Naive B cell (primary cell): ENCODE measurements at places on chromosomes 1 and 21.

- DNase-seq = no peak
Observed at GRCh38 chr1:154352581-154353459, 27.5 kb downstream of the ATP8B2 start.

DNA sequence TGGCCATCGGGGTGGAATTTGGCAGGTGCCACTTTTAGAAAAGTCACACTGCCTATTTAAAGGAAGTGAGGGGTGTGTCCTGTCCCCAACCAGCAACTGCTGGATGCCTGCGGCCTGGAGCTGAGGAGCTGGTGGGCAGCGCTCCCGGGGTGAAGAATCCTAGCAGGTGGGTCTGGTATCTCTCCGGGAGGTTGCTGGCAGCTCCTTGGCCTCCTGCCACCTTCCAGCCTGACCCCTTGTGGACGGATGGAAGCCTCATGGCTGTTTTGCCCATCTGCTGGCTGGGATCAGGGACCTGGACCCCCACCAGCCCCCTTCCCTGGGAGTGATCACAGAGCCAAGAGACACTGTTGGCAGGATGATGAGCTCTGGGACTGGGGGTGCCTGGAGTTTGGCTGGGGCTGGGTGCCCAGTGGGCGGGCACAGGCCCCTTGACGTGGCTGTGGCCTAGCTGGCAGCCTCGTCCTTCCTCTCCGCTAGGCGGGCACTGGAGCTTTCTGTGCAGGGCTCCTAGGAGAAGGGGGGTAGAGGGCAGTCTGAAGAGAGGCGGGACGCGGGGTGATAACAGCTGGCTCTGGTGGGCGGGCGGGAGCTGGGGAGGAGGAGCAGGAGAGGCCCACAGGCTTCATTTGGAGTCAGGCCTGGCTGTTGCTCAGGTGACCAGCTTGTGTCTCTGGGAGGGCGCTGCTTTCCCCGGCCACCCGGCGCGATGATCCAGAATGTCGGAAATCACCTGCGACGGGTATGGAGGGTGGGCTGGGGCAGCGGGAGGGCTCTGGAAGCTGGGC lies at the start of gene ACOT11:
ACOT11 (plus strand) TSS at position 628 of the 788 bp plus-strand sequence; CDS start at position 710, 82 bp downstream.
- DNase-seq = no peak

GRCh38 chr1:183251101-183251958 lies 65.3 kb downstream of the LAMC2 start:
- DNase-seq = no peak

DNA sequence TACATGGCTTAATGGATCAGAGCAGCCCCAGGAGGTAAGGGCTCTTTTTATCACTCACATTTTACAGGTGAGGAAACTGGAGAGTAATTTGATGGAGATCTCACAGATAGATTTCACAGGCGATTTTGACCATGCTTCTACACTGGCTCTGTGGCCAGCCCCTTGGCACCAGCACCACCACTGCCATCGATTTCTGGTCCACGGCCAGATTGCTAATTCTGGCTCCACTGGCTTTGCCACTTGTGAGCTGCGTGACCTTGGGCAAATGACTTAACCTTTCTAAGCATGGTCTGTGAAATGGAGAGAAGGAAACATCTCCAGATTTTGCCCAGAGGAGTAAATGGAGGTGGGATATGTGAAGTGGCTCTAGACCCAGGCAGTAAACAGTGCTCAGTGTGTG lies 32.6 kb downstream of the KCNC4 start:
- DNase-seq = no peak

DNA sequence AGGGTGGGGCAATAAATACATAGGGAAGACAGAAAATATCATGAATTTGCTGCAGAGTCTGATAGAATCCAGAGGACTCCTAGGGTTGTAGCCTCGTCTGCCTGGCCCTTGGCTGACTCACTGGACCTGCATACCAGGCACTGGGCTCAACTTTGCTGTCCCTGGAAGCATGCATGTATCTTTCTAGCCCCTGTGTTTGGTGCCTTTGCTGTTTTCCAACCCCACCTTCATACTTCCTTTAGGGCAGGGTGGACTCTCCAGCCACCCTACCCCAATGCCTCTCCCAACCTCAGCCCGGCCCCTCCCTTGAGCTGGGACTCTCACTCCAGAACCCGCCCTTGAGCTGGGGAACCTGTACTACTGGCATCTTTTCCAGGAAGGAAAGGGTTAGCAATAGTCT lies 1.2 kb downstream of the RAB25 start:
- DNase-seq = no peak

DNA sequence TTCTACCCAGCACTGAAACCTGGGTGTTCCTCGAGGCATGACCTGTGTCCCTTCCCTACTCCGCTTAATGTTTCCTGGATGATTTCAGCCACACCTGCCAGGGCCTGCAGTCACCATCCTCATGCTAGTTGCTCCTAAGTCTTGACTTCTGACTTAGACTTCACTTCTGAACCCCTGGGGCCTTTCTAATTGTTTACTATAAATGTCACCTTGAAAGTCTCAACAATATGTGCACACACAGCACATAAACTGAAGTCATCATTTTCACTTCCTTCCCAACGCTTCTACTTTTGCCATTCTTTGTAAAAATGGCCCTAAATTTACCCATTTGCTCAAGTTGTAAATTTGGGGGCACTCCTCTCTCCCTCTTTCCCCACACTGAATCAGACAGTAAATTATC lies 141.1 kb downstream of the DYRK1A start:
- no peak for DNase-seq

DNA sequence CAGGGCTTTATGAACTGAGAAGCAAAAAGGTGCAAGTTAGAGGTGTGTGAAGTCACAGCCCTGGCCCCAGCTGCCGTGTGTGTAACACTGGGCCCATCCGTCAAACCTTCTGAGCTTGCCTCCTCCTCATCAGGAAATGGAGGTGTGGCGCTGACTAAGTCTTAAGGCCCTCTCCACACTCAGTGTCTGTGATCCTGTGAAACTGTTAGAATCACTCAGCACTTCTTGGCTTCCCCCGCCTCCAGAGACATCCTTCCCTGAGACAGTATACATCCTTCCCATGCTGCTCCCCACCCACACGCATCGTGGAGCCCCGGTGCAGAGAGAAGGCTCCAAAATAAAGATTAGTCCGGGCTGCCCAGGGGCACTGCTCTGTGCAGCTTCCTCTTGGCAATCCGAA lies 33.3 kb downstream of the LRP8 start:
- no peak for DNase-seq

DNA sequence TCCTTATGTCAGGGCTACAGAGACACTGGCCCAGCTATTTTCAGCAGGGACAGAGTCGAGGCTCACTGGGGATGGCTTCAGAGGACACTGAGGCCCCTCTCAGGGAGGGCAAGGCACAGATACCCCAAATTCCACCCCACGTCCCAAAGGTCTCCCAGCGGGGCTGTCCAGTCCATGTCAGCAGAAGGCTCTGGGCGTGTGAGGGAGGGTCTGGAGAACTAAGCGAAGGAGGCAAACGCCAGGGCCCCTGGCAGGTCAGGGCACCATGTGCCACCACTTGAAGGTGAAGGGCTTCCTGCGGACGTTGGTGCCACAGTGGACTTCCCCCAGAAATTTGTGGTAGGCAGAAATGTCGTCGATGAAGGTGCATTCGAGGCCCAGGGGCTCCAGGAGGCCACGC lies 15.0 kb upstream of the SDHB start:
- DNase-seq = no peak

- no peak for DNase-seq
Observed at GRCh38 chr1:42173961-42174735, 9.6 kb upstream of the GUCA2A start.

DNA sequence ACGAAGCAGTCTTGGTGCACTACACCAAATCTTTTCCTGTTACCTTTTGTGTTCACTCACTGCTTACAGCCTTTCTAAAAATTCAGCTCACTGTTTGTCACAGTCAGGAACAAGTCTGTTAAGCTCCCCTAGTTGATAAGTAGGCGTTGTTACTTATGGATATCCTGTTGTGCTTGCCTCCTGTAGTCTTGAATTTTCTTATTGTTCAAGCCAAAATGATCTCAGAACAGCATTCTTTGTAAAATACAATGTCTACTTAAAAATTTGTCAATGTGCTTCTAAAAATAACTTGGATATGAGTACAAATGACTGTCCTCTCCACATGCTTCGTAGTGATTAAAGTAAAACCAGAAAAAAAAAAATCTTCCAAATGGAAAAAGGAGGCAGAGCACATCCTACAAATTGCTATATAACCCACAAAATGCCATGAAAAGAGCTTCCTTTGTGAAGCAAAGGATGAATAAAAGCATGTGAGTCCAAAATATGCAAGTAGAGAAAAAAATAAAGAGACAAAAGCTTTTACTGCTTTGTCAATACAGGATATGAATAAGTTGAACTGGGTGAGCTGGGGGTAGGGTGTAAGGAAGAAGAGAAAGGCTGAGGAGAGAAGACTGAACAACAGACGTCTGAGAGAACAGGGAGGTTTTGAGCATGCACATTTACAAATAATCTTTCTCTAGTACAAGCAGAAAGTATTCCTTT lies 228.9 kb upstream of the ADGRL4 start:
- DNase-seq = no peak

GRCh38 chr1:20751462-20751990 lies 19.0 kb upstream of the SH2D5 start:
- no peak for DNase-seq

DNA sequence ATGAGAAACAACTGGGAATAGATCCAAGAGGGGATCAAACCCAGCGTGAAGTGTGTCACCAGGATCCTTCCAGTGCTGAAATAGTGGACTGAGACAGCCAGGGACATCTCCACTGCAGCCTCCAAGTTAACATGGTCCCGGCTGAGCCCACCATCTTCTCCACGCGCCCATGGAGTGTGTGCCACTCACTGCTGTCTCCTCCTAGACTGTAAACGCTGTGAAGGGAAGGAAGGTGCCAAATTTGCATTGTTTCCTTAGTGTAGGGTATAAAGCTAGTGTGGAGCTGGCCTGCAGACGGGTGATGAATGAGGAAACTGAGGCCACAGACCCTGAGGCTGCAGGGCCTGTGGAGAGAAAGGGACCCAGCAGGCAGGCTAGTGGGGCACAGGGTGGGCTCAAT lies 183.6 kb downstream of the FOXD2 start:
- DNase-seq = no peak

DNA sequence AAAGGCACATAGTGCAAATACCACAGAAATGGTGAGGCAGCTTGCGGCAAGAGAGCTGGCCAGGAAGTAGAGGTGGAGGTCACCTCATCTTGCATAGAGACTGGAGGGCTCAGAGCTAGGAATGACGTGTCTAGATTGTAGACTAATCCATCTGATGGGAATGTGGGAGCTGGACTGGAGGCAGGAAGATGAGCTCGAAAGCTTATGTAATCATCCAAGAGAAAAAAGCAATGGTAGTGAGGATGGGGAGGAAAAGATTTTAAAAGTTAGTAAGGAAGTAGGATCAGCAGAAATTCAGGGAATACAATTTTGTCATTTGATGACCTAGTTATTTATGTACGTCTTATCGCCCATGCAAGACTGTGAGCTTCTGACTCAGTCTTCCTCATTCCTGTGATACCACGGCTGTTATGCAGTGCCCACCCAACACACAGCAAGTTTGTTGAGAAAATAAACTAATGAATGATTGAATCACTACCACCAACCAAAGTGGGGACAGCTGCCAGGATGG lies 123.9 kb downstream of the RRAGC start:
- DNase-seq = no peak

DNA sequence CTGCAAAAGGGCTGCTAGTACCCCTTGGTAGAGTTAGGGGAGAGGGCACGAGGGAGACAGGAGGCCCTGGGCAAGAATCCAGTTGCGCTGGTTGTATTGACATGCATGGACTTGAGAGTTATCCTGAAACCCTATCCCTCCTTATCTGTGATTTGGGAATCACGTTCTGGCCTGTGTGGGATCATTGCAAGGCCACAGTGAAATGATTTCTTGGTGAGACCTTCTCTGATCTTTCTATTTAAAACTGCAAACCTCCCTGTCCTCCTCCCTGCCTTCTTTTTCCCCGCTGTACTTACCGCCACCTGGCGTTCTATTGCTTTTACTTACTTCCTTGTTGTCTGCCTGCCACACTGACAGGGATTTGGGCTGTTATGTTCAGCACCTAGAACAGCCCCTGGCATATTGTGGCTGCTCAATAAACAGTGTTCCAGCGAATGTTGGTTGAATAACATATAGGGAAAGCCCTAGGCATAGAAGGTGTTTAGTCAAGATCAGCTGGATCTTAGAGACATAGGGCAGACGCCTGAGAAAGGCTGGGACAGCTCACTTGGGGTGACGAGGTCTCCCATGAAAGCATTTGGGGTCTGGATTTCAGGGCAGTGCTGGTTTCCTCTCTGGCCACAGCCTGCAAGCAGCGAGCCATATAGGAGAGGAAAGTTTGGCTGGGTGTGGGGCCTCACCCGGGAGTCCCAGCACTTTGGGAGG lies 25.6 kb downstream of the ALPL start:
- peak; percentile 41 for DNase-seq

GRCh38 chr1:107590900-107591622 lies 373.9 kb downstream of the VAV3 start:
- no peak for DNase-seq

DNA sequence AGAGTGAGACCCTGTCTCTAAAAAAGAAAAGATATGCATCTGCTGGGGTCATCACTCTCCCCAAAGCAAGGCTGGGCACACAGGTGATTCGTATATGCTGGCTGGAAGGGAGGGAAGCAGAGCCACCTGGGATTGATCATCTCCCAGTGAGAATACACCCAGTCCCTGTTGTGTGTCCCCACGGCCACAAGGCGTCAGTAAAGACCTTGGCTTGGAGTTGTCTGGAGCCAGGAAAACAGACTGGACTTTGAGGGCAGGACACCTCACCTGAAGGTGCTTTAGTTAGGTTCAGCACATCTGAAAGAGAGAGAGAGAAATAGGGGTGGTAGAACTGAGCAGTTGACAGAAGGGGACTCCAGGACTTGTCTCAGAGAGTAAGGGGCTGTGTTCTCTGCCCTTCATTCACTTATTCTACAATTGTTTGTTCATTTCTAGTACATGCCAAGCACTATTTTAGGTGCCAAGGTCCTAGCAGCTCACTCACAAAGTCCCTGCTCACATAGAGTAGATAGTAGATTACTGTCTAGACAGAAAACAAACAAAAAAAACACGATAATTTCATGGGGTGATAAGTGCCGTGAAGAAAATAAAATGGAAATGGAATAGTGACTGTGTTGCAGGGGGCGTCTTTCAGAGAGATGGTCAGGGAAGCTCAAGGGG lies 13.5 kb downstream of the CITED4 start:
- DNase-seq = no peak

DNA sequence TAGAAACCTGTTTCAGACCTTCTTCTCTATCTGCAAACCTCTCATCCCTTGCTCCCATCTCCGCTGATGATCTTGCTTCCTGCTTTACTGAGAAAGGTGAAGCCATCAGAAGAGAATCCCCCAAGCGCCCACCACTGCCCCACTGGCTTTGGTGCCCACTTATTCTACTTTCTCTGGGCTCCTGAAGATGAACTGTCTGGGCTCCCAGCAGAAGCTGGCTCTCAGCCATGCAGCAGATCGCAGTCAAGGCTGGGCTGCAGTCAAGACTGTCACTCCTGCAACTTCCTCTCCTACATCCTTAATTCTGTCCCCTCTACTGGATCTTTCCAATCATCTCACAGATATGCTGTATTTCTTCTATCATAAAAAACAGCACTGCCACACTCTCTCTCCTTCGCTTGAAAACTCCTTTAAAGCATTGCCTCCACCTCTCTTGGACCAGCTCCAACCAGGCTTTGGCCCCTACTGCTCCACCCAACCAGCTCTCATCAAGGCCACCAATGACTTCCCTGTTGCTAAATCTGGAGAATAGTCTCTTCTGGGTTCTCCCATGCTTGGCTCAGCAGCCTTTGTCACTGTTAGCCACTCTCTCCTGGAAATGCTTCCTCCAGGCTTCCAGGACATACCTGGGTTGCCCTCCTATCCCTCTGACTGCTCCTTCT lies 25.8 kb downstream of the TRIM62 start:
- no peak for DNase-seq

GRCh38 chr1:22327411-22327810 lies 124.2 kb upstream of the ZBTB40 start:
- DNase-seq = no peak
